ENCODE measurements at places on chromosomes 7 and 10.

GRCh38 chr10:91880310-91880709 is 29.0 kb downstream of the FGFBP3 start:
- no peak for DNase-seq

DNA sequence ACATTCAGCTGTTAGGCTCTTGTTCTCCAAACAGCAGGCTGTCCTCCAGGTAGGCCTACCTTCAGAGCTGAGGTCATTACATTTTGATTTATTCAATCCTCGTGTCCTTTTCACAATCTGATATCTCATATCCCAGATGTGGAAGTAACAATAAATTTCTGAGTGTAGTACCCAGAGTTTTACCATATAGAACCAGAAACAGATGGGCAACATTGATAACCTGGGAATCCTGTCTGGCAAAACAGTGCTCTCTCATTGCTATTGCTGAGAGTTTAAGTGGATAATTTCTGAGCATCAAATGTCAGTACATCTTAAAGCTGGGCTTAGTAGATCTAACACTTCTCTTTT is 1007.8 kb downstream of the REEP3 start:
- no peak for DNase-seq

DNA sequence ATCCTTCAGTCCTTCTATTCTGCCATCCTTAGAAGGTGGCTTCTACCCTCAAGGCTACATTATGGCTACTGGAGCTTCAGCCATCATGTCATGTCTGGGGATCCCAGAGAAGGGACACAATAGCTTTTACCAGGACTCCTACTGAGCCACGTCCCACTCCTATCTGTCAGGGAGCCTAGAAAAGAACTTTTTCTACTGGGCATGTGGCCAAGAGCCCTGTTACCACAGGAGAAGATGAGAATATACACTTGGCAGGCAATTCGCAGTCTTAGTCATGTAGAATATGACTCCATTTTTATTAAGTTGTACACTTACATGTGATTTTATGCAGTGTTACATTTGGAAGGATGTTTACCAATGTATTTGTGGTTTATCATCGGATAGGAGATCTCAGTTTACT is 64.6 kb upstream of the KCNMA1 start:
- DNase-seq: no peak

GRCh38 chr10:132448248-132448731 is 51.3 kb downstream of the PWWP2B start:
- no peak for DNase-seq

- DNase-seq: no peak
Measured at GRCh38 chr10:78775891-78776290, 292.9 kb upstream of the ZMIZ1 start.

- no peak for DNase-seq
Measured at GRCh38 chr10:29317027-29317420, 28.2 kb downstream of the LYZL1 start.

- no peak for DNase-seq
Measured at GRCh38 chr10:116440330-116441030, 12.8 kb downstream of the PNLIPRP3 start.

DNA sequence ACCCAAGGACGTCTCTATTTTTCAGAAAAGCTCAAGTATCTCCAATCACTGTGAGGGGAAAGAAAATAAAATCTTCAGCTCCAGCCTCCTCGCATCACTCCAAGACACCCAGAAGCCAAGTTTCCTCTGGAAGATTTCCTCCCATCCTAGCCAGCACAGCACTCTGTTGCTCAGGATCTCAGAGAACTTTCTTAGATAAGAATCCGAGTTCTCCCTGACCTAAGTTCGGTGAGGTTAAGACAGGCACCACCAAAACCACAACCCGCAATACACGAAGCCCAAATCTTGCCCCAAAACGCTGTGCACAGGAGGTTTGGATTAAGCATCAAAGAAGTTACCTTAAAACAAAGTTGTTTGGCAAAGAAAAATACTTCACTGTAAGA is 4.2 kb downstream of the FAM53B start:
- DNase-seq: no peak

DNA sequence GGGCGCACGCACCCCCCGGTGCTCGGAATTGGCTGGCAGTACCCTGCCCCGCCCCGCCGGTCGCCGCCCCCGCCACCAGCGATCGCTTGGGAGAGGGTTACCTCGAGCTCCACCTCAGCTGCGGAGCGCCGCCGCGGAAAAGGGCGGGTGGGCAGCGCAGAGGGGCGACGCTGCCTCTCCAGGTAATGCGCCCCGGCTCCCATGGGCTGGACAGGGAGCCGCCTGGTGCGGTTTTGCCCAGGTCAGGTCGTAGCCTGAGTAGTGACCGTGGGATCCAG is 1.3 kb downstream of the PFKFB3 start:
- DNase-seq: no peak
